ENCODE measurements at places on chromosomes 5 and 9.
A peak's percentile ranks its signal among the peaks of the same experiment; 100 is the strongest.

DNA sequence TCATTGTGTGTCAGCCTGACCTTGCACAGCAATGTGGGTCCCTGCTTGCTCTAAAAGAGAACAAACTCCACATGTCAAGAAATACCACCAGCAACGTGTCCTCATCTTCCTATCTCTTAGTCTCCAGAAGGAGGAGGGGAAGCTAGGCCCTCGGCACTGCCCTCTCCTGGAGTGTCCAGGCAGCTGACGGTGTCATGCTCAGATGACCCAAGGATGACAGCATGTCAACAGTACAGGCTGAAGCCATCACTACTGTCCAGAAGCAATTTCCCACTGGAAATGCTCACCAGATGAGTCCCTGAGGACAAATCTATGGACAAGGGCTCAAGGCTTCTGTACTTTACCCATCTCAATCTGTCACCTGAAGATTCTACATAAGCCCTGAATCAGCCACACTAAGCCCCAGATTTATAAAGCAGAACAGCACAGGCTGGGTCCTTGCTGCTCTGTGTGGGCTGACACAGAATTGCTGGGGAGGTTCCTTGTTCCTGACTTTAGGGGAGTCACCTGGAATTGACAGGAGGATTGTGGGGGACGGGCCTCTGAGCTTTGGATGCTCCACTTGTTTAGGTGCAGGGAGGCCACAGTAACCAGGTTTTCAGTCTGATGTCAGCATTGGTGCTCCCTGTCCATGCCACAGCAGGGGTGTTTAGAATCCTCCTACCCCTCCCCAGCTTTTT is 210.2 kb downstream of the DAB2IP start:
- DNase-seq: no peak

DNA sequence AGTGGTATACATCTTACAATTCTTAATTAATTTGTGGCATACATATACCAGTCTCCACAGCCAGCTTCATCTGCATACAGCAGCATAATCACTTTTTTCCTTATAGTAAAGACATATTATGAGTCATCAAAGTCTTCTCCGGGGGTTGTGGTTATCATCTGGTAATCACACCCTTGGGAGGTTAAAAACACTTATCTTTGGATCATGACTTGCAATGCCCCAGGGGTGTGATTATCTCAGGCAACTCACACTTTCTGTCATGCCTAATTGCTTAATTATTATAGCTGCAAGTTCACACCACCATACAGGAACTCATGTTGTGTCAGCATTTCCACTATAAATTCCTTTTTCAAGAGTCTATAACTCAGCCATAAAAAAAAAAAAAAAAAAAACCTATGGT is 218.4 kb downstream of the ANXA1 start:
- DNase-seq: no peak

GRCh38 chr9:3980771-3981170 is 319.1 kb downstream of the GLIS3 start:
- no peak for DNase-seq

DNA sequence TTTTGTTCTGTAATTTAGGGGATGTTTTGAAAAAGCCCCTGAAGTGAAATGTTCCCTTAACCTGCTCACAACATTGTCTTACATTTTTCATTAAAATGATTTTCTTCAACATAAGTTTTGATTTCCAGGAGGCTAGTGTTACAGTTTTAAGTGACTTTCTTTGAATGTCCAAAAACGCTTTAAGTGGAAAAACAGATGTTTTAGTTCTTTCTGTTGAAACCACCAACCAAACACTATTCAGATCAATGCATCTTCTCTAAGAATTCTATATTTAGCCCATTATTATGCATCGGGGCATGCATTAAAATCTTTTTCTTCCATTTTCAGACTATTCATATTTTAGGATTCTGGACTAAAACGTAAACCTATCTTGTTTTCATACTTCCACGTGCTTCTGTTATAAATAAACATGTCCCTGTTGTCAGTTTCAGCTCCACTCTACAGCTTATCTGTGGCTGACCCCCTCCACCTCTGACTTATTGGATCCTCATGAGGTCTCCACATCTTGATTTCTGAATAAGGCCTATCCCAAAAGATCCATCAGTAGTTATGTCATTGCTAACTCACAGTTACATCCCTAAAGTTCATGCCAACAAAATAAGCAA is 882.3 kb upstream of the SEMA6A start:
- DNase-seq: no peak

- DNase-seq: no peak
Measured at GRCh38 chr9:120424248-120424647, 155.7 kb downstream of the CDK5RAP2 start.

DNA sequence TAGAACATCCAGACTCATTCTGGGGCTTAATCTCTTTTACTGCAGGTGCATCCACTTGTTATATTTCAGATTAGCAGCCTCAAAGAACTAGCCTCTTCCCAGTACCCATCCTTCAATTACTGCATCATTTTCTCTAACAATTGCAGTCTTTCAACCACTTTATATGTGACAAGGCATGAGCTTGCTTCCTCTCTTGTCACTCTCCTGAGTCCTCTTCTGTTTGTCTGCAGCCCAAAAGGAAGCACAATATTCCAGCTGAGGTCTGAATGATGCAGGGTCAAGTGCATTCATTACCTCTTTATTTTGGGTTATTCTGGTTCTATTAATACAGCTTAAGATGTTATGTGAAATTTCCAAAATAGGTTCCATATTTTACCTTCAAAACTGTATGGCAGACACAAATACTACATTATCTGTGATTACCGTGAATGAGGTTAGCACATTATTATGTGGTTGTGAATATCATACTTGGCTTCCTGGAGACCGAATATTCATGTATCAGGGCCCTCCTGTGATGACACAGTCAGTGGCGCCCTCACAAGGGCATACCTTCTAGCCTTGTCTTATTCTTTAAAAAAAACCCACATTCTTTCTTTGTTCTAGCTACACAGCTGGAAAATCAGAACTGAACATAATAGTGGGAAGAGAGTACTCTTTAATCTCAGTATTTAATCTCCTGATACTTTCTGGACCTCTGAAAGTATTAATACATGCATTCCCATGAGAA is 323.8 kb downstream of the PDE4D start:
- DNase-seq: no peak

GRCh38 chr5:121681229-121681855 is 170.3 kb upstream of the FTMT start:
- DNase-seq: no peak

DNA sequence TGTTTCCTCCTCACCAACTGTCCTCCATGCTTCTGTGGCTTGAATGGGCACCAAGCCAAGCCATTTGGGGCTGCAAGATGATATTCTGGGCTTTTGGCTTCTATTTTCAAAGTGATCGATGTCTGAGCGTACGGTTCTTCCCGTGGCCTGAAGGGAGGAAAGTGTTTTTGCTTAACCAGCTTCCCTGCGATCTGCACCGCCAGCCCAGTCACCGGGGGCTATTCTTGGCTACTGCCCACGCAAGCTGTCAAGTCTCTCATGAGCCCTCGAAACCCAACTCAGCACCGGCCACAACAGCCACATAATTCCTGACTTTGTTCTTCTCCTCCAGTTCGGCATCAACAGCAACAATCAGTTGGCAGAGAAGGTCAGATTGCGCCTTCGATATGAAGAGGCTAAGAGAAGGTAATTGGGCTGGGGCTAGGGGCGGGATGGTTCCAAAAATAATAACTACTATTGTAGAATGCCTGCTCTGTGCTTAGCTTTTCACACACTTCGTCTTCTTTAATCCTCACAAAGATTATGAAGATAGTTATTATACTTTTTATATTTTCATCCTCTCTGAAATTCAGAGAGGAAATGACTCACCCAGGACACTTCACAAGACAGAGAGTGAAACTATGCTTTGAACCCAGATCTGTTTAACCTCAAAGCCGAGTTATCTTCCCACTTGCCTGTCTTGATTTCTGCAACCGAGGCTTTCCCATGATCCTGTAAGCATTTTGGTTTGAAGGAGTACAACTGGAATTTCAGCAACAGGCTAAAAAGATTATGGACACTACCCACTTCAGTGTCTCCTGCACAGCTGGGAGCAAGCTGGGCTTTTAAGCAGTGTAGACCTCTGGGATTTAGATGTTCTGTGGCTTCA is 76.4 kb upstream of the RARS1 start:
- DNase-seq: peak; percentile 64

DNA sequence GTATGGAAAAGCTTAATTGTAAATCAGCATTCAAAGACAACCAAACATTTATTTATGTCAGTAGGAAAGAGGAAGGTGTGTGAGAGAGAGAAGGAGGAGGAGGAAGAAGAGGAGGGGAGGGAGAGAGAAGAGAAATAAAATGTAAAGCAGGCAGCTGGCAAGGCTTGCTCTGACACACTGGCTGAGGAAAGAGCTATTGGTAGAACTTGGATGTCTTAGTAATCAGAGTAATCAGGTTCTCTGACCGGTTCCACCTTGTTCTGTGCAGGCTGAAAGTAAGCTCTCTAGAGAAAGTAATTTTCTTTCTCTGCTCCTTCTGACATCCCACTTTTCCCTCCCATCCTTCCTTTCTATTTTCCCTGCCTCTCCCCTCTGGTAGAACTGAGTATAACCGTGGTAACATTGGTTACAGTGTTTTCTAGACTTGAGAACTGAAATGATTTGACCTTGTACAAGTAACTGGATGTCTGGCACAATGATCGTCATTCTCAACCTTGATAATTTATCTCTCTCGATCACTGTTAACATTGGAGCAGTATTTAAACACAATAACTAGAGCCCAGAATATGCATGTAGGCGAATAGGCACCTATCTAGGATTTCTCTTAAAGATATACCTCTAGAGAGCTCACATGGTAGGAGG is 33.3 kb downstream of the TLE4 start:
- no peak for DNase-seq

DNA sequence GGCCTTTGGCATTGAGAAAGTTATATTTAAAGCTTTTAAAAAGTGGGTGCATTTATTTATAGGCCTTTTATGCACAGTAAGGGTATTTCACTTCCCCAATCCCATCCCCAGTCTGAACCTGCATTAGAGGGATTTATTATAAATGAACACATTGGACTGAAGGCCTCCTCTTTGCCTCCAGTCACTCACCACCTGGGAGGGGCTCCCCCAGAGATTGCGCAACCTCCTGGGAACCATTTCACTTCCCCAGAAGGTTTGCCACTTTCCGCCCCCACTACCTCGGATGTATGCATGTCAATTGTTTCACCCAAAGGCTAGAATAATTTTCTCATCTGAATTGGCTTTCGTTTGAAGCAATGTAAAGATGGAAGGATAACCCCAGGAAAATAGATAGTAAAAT is 29.8 kb upstream of the VCAN start:
- no peak for DNase-seq

DNA sequence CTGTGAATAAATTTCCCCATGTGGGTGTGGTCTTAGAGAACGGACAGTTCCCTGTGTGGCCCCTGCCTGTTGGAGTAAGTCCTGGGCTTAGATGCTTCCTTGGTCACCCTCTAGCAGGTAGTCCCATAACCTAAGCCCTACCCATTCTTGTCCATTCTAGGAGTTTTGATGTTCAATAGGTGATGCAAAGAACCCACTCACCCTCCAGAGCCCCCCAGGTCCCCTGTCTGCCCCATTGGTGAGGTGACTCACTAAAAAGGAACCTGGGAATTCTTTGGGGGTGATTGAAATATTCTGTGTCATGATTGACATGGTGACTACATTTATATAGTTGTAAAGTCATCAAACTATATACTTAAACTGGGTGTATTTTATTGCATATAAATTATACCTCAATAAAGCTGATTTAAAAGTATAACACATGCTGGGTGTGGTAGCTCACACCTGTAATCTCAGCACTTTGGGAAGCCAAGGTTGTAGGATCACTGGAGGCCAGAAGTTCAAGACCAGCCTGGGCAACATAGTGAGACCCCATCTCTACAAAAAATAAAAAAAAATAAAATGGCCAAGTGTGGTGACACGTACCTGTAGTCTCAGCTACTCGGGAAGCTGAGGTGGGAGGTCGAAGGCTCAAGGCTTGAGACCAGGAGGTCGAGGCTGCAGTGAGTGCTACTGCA is 20.8 kb upstream of the GTF3C5 start:
- DNase-seq: no peak

DNA sequence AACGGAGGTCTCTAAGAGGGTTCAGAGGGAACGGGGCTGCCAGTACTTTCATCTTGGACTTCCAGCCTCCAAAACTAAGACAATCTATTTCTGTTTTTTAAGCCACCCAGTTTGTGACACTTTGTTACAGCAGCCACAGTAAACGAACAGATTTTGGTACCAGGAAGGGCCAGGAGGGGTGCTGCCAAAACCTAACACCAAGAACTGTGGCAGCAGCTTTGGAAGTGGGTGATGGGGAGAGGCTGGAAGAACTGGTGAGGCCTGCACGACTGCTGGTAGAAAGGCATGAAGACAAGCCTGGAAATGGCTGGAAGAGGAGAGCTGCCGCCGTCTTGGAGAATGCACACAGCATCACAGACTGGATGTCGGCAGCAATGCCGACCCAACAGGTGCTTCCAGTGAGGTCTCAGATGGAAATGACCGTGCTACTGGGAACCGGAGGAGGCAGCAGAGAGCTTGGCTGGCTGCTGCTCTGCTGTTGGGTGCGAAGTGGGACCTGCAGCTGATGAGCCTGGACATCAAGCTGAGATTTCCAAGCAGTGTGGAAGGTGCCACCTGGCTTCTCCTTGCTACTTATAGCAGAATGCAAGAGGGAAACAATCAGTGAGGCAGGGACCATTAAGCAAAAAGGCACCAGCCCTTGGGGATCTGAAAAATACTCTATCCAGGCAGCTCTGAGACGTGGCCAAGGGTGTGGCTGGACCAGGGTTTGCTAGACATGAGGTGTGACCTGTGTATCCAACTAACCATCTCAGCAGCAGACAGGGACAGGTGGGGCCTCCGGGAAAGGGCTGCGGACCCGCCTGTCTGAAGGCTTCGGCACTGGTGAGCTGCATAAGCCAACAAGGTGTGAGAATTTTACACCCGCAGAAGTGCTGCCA is 4.7 kb upstream of the TMEM210 start:
- peak; percentile 40 for DNase-seq

GRCh38 chr5:72815580-72816283 is 729 bp upstream of the TNPO1 start:
- no peak for DNase-seq

DNA sequence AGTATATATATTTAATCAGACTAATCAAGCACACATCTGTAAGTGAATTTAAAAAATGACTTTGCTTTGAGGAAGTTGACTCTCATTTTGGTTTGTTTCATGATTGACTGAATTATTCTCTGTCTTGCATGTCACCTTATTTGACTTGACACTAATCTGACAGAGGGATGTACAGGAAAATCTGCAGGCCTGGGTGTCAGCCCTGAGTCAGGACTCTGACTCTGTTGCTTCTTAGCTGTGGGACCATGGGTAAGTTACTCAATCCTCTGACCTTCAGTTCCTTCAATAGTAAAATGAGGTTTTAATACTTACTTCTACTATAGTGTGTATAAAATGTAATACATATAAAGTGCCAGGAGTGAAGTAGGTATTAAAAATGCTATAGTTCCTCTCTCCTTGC is 415.9 kb downstream of the ARHGEF28 start:
- no peak for DNase-seq

DNA sequence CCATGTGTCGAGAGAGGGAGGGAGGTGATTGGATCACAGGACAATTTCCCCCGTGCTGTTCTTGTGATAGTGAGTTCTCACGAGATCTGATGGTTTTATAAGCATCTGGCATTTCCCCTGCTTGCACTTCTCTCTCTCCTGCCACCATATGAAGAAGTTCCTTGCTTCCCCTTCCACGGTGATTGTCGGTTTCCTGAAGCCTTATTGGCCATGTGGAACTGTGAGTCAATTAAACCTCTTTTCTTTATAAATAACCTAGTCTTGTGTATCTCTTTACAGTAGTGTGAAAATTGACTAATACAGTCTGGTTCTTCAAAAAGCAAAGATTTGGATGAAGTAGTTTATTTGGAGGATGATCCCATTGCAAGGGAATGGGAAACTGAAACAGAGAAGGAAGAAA is 11.3 kb upstream of the MIER3 start:
- DNase-seq: no peak

All from CD4-positive, CD25-positive, alpha-beta regulatory T cell (primary cell).